ENCODE measurements at places on chromosomes 1 and 21.
A peak's percentile ranks its signal among the peaks of the same experiment; 100 is the strongest.

GRCh38 chr1:116508085-116508983 lies 62.5 kb downstream of the CD58 start:
- peak overlapping the region; percentile 96 for H3K27ac ChIP-seq
- peak overlapping the region; percentile 66 for H3K4me3 ChIP-seq
- peaks cover 53% of the 10 kb centered on the region for H3K4me1 ChIP-seq
- H3K27me3 ChIP-seq: peaks cover 5% of the 10 kb centered on the region
- peaks cover 10% of the 10 kb centered on the region for H3K36me3 ChIP-seq

- no peaks in the 10 kb centered on the region for H3K36me3 ChIP-seq
- DNase-seq: no peak
- peaks cover 2% of the 10 kb centered on the region for H3K27me3 ChIP-seq
- no peak overlapping the region for H3K27ac ChIP-seq
These were observed 57.0 kb downstream of the YARS1 start for GRCh38 chr1:32759997-32760623.

- peak overlapping the region; percentile 99 for H3K4me3 ChIP-seq
- H3K36me3 ChIP-seq: peaks cover 30% of the 10 kb centered on the region
- peaks cover 39% of the 10 kb centered on the region for H3K4me1 ChIP-seq
- H3K27me3 ChIP-seq: peaks cover 7% of the 10 kb centered on the region
These were observed 1.6 kb downstream of the CDC42 start for GRCh38 chr1:22053861-22054770.

DNA sequence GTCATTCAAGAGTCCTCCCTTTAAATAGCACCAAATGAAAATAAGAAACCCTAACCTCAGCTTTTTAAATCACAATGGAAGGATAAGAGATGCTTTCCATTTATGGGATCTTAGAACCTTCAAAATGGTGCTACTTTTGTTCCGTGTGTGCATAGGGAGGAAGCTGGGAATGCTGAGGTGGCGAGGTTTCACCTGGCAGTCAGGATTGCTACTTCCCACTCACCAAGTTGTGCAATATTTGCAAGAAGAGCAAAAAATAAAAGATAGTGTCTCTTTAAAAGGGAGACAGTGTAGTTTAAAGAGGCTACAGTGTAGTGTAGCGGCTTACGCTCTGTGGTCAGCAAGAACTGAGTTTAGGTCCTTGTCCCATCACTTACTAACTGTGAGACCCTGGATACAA lies 392.4 kb upstream of the ST6GALNAC5 start:
- no peaks in the 10 kb centered on the region for H3K36me3 ChIP-seq
- H3K27me3 ChIP-seq: no peaks in the 10 kb centered on the region
- no peaks in the 10 kb centered on the region for H3K4me1 ChIP-seq
- DNase-seq: no peak

DNA sequence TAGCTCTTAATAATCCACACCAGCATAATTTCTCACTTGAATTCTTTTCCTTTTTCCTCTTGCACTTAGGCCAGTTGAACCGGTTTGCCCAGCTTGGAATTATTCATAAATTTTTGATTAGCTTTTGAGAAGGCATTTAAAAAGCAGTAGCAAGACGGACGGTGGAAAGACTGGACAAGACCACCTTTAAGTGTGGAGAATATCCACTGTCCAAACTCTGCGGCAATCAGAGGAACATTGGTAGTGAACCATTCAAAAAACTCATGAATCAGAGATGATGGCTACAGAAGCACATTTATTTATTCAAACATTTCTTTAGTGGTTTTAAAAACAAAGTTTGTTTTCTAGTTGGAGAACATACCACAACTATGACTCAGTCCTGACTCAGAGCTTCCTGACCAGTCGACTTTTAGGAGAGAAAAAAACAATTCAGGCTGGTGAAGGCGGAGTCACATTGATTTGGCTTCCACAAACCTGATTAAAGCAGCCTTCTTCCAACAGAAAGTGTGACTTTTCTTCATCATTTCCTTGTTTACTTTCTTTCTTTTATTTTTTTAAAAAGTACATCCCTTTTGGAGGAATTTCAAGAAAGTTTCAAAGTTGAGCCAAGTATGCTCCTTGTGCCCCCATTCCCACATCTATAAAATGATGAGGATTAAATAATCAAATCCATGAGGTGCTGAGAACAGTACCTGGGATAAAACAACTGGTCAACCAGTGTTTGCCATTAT lies 128.8 kb downstream of the ADSS2 start:
- H3K27ac ChIP-seq: peak overlapping the region; percentile 86
- H3K36me3 ChIP-seq: peaks cover 13% of the 10 kb centered on the region
- peaks cover 67% of the 10 kb centered on the region for H3K4me1 ChIP-seq
- DNase-seq: peak; percentile 96

GRCh38 chr1:221268295-221268694 lies 389.1 kb downstream of the HLX start:
- H3K27ac ChIP-seq: no peak overlapping the region
- H3K4me3 ChIP-seq: no peak overlapping the region
- H3K27me3 ChIP-seq: peaks cover 2% of the 10 kb centered on the region
- H3K4me1 ChIP-seq: peaks cover 41% of the 10 kb centered on the region
- peak; percentile 76 for DNase-seq
- no peaks in the 10 kb centered on the region for H3K36me3 ChIP-seq

- peaks cover 60% of the 10 kb centered on the region for H3K27me3 ChIP-seq
- H3K27ac ChIP-seq: peak overlapping the region; percentile 96
- H3K36me3 ChIP-seq: peaks cover 20% of the 10 kb centered on the region
- peak overlapping the region; percentile 96 for H3K4me3 ChIP-seq
- DNase-seq: no peak
These were observed 12.6 kb downstream of the MCL1 start for GRCh38 chr1:150566589-150567340.

All from HFFc6 (cell line).